ENCODE measurements at places on chromosomes 13 and 19.
A peak's percentile ranks its signal among the peaks of the same experiment; 100 is the strongest.

DNA sequence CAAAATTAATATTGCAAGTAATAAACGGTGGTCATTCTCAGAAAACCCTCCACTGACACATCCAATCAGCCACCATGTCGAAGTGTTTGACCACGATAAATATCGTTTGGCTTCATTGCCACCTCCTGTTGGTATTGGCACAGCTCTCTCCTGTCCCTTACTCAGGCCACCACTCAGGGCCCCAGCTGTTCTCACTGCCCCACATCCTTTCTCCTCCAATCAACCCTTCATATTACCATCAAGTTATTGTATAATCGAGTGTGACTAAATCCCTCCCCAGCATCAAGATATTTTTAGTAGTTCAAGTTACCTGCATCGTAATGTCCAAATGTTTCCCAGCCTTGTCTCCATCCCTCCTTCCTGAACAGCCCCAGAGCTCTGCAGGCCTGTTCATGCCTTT, 50.4 kb downstream of the SACS start:
- DNase-seq: no peak

- no peak for DNase-seq
Measured at GRCh38 chr19:5225486-5226345, 114.9 kb downstream of the PTPRS start.

DNA sequence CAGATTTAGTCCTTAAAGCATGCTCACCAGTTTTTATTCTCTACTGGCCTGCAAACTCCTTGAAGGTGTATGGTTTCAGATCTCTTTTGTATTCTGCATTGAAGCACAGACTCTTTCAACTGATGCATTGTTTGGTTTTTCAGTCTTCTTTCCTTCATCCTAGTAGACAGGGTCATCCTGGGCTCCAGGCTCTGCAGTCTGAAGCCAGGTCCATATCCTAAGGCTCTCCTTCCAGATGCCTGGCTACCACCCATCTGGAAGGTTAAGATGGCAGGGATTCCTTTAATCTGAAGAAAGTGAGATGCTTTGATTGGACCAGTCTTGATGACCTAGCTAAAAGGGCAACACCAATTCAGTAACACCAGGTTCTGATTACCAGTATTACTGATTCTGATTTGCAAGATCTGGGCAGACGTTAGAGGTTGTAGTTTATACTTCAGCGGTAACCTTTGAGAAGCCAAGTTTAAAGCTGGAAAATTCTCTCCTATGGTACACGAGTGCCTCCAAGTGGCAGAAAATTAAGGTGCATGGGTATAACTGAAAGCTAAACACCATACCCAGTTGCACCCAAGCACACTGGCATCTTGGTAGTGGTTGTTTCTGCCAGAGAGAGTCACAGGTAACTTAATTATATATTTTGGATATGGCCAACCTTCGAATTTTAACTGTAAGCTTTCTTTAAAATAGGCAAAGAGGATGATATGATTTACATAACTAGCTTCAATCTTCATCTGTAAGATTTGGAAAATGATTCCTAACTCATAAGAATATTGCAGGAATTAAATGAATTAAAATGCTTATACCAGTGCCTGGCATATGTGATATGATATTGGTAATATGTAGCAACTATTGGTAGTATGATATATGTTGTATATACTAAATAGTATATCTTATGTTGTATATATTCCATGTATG, 1651.9 kb upstream of the MIR17HG start:
- DNase-seq: peak; percentile 74

DNA sequence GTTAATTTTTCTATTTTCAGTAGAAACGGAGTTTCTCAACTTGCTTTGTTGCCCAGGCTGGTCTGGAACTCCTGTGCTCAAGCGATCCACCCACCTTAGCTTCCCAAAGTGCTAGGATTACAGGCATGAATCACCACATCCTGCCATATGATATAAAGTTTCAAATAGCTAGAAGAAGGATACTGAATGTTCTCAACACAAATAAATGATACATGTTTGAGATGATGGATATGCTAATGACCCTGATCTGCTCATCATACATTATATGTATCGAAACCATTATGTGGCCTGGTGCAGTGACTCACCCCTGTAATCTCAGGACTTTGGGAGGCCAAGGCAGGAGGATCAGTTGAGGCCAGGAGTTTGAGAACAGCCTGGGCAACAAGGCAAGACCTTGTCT, 11.5 kb downstream of the CIB3 start:
- DNase-seq: no peak

DNA sequence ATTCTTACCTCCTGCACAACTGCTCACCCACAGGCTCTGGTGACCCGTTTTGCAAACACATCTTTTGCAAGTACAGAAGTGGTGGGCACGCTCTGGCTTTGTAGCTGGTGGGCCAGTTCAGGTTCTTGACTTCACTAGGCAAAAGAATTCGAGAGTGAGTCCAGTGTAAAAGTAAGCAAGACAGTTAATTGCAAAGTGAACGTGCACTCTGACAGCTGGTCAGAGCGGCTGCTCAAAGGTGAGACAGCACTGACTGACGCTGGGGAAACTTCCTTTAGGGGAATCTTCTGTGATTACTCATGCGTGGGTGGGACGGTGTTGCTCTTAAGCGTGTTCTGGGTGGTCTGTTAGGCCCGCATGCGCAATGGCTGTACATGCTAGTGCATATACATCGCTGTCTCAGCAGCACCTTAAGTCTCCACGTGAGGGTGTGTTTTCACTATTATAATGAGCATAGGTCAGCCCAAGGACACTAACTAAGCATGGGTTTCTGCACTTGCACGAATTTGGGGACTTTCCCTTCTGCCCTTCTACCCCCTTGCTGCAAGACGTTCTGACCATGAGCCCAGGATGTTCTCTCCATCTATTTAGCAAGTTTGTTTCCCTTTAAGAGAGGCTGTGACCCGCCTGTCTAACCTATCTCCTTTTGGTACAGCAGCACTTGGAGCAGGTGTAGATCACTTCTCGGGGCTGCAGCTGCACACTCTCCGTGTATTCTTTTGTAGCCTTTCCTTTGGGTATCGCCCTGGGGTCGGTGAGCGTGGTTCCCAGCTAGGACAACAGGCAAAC, 30.2 kb upstream of the CD33 start:
- no peak for DNase-seq
